ENCODE measurements at places on chromosomes 2 and 18. TPM values are rescaled to one million over a fixed set of nuclear protein-coding genes. Genes with fewer than 3 reads are reported as not detected.

GRCh38 chr2:147098940-147099339, 745.9 kb upstream of the ACVR2A start:
- no peak for DNase-seq

DNA sequence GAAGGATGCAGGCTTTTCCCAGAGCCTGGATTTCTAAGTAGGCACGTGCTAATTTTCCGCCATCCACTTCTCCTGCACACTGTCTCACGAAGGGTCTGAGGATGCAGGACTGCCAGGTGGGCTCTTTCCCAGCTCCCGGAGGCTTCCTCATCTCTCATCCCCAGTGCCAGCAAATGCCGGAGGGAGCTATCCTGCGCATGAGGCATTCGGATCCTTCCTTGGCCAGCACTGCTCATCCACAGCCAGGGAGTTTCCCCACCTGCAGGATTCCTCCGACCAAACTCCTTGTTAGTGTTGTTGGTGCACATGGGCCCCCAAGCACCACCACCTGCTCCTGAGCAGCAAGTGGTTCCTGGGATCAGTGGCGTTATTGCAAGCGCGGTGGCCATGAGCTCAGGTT, 5.0 kb downstream of the CNDP1 start:
- DNase-seq: peak; percentile 37

The GAREM2 gene
- polyA plus RNA-seq: 0.62 TPM

GRCh38 chr2:232318169-232318855, 60.2 kb upstream of the ALPP start:
- DNase-seq: no peak

DNA sequence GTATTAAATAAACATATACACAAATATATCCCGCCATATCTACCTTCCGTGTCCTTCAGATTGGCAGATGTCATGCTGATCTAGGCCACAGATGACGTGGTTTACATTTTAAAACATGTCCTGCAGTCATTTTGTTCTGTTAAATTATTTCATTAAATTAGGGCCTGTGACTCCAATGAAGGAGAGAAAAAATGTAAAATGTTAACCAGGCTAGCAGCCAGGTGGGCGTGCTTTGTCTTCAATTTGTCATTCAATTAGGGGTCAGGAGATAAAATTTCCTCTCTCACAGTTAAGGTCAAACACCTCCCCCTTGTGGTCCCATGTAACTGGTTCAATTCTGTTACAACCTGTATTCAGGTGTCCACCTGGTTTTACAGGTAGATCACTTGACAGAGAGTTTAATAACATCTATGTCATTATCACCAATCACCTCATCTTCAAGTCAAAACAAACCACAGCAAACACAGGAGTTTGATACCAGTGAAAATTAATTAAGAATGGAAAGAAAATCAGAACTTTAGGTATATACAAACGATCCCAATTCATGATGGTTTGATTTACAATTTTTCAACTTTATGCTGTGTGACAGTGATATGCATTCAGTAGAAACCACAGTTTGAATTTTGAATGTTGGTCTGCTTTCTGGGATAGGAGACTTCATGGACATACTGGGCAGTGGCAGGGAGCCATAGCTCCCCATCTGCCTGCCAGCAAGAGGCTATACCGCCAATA, 339.4 kb downstream of the CMPK2 start:
- DNase-seq: no peak

- peak; percentile 46 for DNase-seq
Measured at GRCh38 chr2:10971888-10972260, 60.1 kb downstream of the KCNF1 start.
